Stimulated activated CD4-positive, alpha-beta T cell treated with anti-CD3 and anti-CD28 coated beads, Interleukin-4, amount 100 ng/mL, for 48 hours (primary cell): ENCODE measurements at places on chromosomes 1 and 21.
A peak's percentile ranks its signal among the peaks of the same experiment; 100 is the strongest.

DNA sequence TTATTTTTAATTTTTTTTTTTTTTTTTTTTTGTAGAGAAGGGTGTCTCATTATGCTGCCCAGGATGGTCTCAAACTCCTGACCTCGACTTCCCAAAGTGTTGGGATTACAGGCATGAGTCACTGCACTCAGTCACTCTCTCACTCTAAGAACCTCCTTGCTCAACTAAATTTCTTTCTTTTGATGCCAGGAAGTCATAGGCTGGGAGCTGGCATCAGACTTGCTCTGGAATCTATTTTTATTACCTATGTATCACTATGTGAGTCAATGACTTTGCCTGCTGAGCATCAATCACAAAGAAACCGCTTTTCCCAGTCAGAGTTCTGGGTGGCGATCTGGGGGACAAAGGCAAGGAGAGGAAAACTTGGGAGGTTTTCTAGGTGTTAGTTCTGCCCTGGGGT, 35.5 kb upstream of the PARP1 start:
- no peak for DNase-seq

- DNase-seq = no peak
Observed at GRCh38 chr1:160451119-160451858, 50.9 kb downstream of the VANGL2 start.

DNA sequence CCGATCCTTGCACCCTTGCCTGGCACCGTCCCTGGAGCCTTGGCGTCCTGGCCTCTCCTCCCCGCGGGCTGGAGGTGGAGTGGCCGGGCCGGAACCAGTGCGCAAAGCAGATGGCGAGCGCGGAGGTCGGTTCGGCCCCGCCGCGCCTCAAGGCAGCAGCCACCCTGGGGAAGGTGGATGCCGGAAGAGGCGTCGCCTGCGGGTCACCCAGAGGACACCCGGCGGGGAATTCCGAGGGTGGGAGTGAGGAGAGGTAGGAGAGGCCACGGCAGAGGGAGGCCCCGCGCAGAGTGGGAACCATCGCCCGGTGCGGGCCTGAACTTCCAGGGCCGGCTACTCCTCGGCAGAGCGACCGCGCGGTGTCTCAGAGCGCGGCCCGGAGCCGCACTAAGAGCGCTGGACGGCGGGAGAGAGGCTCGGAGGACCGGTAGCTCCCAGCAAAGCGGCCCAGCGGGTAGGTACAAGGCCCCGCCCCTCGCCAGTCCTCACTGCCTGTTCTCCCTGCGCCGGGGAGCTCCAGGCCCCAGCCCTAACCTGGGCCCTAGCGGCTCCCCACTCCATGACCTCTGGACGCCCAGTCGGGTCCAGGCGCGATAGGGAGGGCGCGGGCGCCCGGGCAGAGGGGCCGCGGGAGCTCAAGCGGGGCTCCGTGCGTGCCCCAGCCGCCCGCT, at the start of gene RNF207:
RNF207 (plus strand) TSS at position 271 of the 671 bp plus-strand sequence. CDS start 417 bp downstream, outside the sequence.
- DNase-seq = peak; percentile 79

DNA sequence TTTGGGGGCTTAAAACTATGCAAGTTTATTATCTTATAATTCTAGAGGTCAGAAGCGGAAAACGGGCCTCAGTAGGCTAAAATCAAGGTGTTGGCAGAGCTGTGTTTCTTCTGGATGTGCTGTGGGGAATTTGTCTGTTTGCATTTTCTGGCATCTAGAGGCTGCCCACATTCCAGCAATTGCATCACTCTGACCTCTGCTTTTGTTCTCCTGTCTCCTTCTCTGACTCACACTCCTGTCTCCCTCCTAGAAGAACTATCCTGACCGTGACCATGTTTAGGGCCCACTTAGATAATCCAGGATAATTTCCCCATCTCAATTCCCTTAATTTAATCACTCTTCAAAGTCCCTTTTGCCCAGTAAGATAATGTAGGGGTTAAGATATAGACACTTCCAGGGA, 127.4 kb upstream of the DEPDC1 start:
- no peak for DNase-seq

DNA sequence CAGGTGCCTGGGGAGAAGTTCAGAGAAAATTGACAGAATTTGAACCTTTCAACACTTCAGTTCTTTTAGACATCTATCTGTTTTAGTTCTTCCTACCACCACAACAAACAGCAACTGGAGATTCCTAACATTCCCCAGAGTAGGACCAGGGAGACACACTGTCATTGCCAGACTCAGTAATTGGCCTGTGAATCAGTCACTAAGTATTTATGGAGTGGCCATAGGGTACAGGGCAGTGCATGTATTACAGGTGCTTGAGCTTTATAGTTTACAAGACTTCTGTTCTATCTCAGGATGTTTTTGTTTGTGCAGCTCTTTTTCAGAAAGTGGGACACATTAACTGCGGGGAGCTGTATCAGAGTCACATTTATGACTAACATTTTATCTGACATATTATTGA, 1.7 kb downstream of the CDC14A start:
- DNase-seq = no peak

DNA sequence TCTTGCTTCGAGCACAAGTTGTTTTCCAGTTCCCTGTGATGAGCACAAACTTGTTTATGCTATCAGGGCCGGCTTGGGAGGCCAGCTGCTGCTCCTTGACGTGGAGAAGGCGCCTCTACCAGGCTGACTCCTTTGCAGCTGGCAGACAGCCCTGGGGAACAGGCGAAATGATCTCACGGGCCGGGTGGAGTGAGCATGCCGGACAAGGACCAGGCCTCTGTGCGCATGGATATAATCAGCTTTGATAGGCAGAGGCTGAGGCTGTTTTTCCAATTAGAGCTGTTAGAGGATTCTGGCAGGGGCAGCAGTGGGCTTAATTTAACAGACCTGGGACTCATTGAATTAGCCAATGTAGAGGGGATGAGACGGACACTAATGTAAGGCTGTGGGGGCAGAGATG, 38.9 kb downstream of the FAM163A start:
- DNase-seq = no peak

- DNase-seq = no peak
Observed at GRCh38 chr1:20716232-20716631, 1.6 kb downstream of the KIF17 start.

DNA sequence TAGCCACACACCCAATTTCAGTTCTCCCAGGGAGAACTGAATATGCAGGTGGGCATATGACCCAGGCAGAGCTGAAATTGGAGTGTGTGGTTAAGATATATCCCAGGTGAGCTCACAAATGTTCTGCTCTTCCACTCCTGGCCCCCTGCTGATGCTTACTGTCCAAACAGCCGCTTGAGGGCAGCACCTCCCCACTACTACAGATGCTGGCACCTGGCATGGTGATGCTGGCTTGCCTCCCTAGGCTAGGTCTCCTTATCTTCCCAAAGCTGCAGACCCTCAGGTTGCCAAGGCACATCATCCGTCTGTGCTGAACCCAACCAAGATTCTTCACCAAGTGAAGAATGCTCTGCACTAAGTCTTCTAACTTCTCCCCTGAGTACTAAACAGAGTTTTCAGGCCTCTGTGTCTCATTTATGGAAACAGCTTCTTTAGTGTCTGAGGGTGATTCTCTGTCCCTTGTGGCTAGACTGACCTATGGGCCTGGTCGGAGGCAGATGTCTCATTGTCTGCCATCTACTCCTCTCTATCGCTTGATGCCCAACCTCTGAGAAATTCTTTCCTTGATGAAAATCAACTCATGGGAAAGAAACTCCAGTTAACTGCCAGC, 27.2 kb downstream of the XCL1 start:
- peak; percentile 56 for DNase-seq
